ENCODE measurements at places on chromosomes 12 and 14.

DNA sequence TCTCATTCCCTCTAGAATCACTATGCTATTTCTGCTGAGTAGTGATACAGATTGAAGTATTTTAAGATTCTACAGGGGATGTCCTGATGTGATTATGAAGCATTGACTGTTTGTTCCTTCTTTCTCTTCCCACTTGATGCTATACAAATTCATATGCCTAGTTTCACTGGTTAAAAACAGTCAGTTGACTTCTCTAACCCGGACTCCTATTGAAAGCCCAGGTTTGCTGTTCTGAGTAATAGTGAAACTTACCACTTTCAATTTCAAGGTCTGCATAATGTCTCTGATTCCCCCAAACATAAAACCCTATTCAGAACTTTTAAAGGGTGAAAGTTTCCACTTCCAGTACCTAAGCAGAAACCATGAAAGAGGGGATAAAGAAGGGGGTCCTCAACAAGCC is 117.7 kb upstream of the RPL10L start:
- H3K4me1 ChIP-seq: no peaks in the 10 kb centered on the region
- no peak for DNase-seq
- H3K36me3 ChIP-seq: no peaks in the 10 kb centered on the region

- H3K27me3 ChIP-seq: no peaks in the 10 kb centered on the region
- H3K36me3 ChIP-seq: no peaks in the 10 kb centered on the region
- no peak overlapping the region for H3K4me3 ChIP-seq
- DNase-seq: no peak
These were observed 243.0 kb upstream of the TMTC1 start for GRCh38 chr12:30026621-30027234.

DNA sequence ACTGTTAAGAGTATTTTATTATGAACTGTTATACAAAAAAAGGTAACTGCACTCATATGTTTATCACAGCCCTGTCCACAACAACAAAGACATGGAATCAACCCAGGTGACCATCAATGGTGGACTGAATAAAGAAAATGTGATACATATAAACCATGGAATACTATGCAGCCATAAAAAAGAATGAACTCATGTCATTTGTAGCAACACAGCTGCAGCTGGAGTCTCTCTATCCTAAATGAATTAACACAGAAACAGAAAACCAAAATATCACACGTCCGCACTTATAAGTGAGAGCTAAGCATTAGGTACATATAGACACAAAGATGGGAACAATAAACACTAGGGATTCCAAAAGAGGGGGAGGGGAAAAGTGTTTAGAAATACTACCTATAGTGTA is 95.8 kb downstream of the BCAT1 start:
- H3K27ac ChIP-seq: no peak overlapping the region
- no peaks in the 10 kb centered on the region for H3K4me1 ChIP-seq
- no peak overlapping the region for H3K4me3 ChIP-seq
- no peak for DNase-seq
- H3K36me3 ChIP-seq: peaks cover 18% of the 10 kb centered on the region
- no peaks in the 10 kb centered on the region for H3K27me3 ChIP-seq

DNA sequence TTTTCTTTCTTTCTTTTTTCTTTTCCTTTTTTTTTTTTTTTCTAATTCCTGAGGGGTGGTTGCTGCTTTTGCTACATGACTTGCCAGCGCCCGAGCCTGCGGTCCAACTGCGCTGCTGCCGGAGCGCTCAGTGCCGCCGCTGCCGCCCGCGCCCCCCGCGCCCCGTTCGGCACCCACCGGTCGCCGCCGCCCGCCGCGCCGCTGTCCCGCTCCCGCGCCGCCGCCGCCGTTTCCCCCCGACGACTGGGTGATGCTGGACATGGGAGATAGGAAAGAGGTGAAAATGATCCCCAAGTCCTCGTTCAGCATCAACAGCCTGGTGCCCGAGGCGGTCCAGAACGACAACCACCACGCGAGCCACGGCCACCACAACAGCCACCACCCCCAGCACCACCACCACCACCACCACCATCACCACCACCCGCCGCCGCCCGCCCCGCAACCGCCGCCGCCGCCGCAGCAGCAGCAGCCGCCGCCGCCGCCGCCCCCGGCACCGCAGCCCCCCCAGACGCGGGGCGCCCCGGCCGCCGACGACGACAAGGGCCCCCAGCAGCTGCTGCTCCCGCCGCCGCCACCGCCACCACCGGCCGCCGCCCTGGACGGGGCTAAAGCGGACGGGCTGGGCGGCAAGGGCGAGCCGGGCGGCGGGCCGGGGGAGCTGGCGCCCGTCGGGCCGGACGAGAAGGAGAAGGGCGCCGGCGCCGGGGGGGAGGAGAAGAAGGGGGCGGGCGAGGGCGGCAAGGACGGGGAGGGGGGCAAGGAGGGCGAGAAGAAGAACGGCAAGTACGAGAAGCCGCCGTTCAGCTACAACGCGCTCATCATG is 654 bp downstream of the FOXG1 start:
- peak overlapping the region; percentile 99 for H3K27ac ChIP-seq
- H3K36me3 ChIP-seq: peaks cover 10% of the 10 kb centered on the region
- peaks cover 4% of the 10 kb centered on the region for H3K27me3 ChIP-seq
- no peak overlapping the region for H3K4me3 ChIP-seq
- no peak for DNase-seq

DNA sequence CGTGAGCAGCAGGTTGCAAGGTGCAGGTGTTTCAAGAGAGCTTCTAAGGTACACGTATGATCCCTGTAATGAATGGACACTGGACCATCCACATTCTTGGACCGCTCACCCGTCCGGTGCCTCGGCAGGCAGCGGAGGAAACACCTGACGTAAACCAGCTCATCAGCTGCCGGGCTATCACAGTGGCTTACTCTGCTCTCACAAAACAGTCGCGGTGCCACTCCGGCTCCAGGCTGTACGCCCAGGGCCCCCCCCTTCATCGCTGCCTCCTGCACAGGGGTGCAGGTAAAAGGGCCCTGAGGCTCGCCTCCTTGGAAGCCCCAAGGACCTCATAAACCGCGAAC is 436 bp downstream of the VPS33A start:
- DNase-seq: no peak
- peaks cover 6% of the 10 kb centered on the region for H3K4me1 ChIP-seq
- H3K4me3 ChIP-seq: peak overlapping the region; percentile 99
- peak overlapping the region; percentile 73 for H3K27ac ChIP-seq

DNA sequence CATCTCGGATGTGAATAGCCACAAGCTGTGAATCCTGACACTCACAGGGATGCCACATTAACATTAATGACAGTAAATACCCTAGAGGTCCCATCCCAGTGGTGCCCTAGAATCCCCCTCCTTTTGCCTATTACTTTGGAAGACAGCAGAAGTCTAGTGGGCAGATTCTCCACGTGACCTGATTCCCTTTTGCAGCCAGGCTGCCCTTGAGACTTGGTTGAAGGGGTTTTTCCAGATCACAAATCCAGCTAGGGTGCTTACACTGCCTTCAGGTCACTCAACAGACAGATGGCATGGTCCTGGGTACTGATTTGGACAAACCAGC is 8.7 kb downstream of the HDAC7 start:
- H3K4me1 ChIP-seq: peaks cover 52% of the 10 kb centered on the region
- no peaks in the 10 kb centered on the region for H3K36me3 ChIP-seq
- no peaks in the 10 kb centered on the region for H3K27me3 ChIP-seq
- no peak for DNase-seq
- no peak overlapping the region for H3K27ac ChIP-seq

DNA sequence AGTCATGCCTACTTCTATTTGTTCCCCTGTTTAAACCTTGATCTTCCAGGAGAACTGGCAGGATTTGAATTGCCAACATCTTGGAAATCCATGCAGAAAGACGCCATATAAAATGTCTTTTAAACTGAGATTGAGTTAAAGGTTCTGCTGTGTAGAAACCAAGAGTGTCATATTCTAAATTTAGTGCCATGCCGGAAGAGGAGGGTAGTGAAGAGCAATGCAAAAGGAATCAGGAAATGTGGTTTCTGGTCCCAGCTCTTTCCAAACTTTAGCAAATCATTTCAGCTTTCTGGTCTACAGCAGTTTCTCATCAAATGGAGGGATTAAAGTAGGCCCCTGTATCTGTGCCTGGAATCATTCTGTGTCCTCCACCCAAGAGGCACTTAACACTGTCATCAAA is 85.7 kb downstream of the BTG1 start:
- H3K4me3 ChIP-seq: no peak overlapping the region
- H3K27ac ChIP-seq: no peak overlapping the region
- H3K36me3 ChIP-seq: no peaks in the 10 kb centered on the region
- no peaks in the 10 kb centered on the region for H3K4me1 ChIP-seq

DNA sequence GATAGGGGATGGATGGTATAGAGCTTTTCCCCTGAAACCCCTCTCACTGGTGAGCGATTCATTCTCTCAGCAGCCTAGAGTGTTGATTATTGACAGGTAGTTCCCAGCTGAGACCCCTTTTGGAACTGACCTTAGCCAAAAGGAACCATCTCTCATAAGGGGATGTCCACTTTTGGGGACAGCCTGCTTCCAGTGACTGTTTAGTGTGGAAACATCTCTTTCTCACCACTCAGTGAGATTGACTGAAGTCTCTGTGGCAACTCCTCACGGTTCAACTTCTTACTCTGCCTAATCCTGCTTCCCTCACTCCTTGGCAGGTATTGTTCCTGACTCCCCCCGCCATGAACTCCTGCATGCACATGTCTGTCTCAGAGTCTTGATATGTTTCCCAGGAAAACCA is 529.2 kb upstream of the ATP2B1 start:
- H3K27me3 ChIP-seq: no peaks in the 10 kb centered on the region
- H3K4me1 ChIP-seq: no peaks in the 10 kb centered on the region
- DNase-seq: no peak
- no peak overlapping the region for H3K4me3 ChIP-seq
